ENCODE measurements at places on chromosomes 7 and 10. TPM values are rescaled to one million over a fixed set of nuclear protein-coding genes. Genes with fewer than 3 reads are reported as not detected.

Gene HHEX
- total RNA-seq = 2.2 TPM

Gene SEMA3C
- total RNA-seq = not detected

Gene OPN1SW
- not detected for total RNA-seq

Gene FAM237B
- total RNA-seq = not detected

Gene TAS2R3
- not detected for total RNA-seq

Gene NSMCE4A
- total RNA-seq = 37.2 TPM

Gene CLRN3
- not detected for total RNA-seq

Gene OR2A42
- not detected for total RNA-seq

Gene GPR141
- total RNA-seq = not detected

GRCh38 chr7:102463841-102464576, 654 bp downstream of the ALKBH4 start:
- no peak for DNase-seq

DNA sequence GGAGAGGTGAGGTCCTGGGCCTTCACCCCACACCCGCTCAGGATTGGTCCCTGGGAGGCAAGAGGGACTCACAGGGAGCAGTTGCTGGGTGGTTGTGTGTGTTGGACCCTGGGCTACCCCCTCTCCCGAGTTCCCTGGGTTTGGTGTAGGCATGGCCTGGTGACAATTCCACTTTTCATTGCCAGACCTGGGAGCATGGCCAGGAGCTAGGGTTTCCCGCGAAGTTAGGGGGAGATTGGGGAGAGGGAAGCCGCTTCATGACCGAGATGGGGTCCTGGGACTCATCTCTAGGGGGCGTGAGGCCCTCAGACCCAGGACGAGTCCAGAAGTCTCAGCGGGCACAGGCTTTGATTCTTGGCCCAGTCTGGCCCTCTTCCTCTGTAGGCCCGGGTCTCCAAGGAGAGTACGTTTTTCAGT, 606 bp downstream of the PALD1 start:
- DNase-seq = no peak

GRCh38 chr10:108465871-108466641, 1301.5 kb upstream of the SORCS1 start:
- DNase-seq = no peak

GRCh38 chr7:31333291-31333690, 7.2 kb downstream of the NEUROD6 start:
- no peak for DNase-seq

DNA sequence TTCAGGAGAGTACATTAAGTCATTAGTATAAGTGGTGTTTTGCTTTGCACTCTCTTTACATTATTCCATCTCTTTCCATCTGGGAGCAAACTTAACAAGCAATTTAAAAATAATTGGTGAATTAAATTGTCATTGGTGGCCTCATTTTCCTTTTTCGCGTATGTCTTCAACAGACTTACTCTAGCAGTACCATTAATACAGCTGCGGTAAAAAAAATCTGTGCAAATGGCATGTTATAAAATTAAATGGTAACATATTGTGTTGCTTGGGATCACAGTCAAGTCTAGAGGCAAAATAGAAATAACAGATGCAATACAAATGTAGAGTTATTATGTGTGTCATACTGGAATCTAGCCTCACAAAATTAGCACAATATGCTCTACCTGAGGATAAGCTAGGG, 322.4 kb downstream of the PCDH15 start:
- DNase-seq = no peak

DNA sequence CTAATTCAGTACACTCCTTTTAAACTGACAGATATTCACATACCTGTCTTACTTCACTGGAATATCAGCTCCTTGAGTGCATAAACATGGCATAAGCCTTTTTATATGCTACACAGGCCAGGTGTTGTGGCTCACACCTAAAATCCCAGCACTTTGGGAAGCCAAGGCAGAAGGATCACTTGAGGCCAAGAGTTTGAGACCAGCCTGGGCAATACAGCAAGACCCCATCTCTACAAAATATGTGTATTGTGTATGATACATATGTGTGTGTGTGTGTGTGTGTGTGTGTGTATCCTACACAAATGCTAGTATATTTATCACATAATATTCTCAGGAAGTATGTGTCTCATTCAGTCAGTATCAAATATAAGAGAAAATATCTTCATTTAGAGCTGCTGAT, 45.3 kb downstream of the DNAJC12 start:
- no peak for DNase-seq

DNA sequence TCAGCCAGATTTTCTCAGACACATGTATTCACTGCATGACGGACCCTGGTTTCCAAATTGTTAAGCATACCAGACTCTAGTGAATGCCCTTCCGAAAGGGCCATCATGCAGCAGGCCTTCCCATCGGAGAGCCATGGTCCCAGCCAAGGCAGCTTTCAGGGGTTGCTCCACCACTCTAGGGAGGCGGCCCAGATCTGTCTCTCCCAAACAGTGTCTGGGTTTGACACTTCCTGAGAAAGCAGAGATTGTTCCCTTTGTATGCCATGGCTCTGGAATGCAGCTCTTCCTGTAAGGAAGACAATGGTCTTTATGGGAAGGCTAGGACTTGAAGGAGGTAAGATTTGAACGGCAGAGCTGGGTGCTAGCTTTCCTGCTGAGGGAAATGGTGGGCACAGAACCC, 178.8 kb upstream of the BMPER start:
- no peak for DNase-seq

- DNase-seq = no peak
Measured at GRCh38 chr7:68180761-68181160, 1184.1 kb downstream of the TYW1 start.

- no peak for DNase-seq
Measured at GRCh38 chr10:78703593-78703992, 365.2 kb upstream of the ZMIZ1 start.

DNA sequence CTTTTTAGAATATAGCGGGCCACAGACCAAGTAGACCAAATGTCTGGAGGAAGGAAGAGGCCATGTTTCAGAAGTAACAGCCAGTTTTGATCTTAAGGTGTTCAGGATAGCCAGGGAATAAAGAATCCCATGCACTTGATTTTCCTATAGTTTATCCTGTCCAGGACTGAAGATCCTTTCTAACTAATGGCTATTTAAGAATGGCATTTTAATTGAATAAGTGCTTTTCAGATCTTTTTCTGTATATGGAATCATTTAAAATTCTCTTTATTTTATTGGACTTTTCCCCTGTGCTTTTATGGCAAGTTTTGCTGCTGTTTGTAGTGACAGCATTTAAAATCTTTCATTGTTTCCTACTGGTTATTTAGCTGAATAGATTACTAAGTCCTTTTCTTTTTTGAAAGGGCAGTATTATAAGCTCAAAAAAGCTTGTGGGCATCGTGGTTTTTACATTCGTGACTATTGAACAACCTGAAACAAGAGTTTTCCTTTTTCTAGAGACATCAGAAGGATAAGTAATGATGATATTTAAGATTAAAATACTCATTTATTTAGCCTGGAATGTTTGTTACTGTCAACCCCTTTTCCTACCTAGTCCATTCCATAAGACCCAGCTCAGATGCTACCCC, 2.4 kb downstream of the INPP5F start:
- DNase-seq = no peak

DNA sequence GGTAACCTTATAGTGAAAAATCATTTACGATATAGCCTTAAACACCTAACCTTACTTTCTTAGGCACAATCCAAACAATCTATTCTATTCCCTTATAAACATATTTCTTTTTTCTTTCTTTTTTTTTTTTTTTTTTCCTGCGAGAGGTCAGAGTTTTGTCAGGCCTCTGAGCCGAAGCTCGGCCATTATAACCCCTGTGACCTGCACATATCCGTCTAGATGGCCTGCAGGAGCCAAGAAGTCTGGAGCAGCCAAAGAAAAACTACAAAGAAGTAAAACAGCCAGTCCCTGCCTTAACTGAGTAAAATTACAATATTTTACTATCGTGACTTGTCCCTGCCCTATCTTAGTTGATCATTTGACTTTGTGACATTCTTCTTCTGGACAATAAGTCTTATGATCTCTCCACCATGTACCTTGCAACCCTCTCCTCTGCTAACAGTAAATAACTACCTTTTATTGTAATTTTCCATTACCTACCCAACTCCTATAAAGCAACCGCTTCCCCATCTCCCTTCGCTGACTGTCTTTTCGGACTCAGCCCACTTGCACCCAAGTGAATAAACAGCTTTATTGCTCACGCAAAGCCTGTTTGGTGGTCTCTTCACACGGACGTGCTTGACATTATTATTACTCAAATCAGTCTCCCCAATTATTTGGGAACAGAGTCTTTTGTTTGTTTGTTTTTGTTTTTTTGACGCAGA, 64.5 kb downstream of the AOAH start:
- DNase-seq = no peak

DNA sequence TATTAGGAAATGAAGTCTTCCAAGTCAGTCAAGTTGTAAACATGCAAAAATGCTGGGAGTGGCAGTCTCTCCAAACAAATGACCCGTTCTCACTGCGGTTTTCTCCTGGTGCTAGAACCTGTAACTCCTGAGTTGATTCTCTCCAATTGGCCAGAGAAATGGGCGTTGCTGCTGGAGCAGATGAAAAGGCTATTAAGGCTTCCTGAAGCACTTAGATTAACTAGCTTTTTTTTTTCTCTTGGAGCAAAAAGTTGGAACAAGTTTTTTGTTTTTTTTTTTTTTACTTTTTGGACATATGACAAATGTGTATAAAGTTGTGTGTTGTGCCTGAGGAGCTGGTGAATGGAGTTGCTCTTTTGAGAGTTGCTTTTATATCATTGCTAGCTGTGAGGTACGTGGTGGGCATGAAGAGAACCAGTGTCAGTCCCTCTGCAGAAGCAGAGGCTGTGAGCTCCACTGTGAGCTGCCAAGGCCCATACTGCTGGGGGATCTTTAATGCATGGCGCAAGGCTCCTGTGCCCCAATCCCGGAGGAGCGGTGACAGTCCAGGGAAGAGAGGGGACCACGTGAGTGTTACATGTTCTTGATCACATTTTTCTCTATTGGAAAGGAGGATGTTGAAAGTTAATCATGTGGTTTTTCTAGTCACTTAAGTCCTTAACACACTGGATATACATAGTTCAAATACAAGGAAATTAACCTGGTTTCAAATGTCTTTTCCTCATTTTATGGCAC, 393.6 kb upstream of the GALNT17 start:
- no peak for DNase-seq

DNA sequence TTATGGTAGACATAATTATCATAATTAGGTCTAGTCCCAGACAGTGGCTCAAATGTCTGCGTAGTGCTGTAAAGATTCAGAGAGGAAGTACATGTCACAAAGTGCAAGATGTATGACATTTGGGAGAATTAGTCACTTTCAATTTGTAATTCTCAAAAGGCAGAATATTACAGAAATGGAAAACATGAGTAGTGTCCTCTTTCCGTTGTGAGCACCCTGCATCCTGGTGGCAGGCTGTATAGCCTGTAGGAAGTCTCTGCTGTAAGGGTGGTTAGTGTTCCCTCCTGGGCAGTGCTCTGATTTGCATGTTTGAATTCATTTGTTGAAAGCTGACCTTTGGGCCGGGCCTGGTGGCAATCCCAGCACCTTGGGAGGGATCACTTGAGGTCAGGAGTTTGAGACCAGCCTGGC, 17.0 kb downstream of the CDK14 start:
- no peak for DNase-seq

DNA sequence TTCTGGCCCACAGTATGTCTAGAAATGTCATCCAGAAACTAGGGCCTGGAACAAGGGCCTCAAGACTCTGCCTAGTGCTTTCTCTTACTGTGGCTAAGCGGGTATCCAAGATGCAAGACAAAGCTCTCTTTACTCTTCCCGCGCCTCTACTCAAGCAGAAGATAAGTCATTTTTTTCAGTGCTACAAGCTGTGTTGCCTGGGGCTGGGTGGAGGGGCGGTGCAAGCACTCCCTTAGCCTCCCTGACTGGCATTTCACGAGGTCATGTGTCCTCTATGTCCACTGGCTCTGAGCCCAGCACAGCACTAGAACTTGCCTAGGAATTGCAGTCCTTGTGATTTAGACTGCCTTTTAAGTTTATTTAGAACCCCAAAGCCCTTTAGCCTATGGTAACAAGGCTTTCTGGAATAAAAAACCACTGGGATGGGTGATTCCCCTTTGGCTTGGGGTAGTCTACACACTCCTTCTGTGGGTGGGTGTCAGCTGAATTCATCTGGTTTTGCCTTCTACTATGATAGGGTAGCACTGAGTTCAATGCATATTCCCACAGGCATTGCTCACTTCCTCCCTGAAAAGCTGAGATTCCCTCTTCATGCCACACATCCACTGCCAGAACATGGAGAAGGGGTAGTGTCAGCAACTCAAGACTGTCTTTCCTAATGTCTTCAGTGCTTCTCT, 371.8 kb upstream of the KCND2 start:
- no peak for DNase-seq

- peak; percentile 30 for DNase-seq
Measured at GRCh38 chr10:119541459-119542356, 811 bp downstream of the RGS10 start.

- no peak for DNase-seq
Measured at GRCh38 chr7:75591467-75592255, 99.5 kb downstream of the SPDYE5 start.

DNA sequence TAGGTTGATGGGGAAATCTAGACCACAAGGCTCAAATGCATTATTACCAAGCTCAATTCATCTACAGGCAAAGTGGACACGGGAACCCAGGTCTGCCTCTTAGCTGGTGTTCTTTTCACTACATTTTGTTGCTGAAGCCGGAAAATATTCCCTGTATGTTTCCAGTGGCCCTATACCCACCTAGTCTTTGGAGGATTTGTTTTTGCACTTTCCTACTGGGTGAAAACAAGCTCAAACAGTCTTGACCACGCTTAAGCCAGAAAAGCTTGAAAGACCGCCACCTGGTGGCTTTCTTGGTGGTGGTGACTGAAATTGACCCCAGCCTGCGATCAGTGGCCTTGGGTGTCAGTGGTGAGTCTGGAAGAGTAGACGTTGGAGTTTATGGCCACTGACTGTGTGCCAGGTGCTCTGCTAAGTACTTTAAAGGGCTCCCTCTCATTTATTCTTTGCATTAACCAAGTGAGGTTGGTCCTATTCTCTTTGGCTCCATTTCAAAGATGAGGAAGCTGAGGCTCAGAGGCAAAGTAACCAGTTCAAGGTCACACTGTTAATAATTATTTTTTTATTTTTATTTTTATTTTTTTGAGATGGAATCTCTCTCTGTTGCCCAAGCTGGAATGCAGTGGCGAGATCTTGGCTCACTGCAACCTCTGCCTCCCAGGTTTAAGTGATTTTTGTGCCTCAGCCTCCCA, 11.1 kb upstream of the CRTAC1 start:
- peak; percentile 20 for DNase-seq

- peak; percentile 56 for DNase-seq
Measured at GRCh38 chr10:12594448-12594944, 245.1 kb downstream of the CAMK1D start.

- no peak for DNase-seq
Measured at GRCh38 chr10:48187713-48188485, 86.6 kb downstream of the FRMPD2 start.

DNA sequence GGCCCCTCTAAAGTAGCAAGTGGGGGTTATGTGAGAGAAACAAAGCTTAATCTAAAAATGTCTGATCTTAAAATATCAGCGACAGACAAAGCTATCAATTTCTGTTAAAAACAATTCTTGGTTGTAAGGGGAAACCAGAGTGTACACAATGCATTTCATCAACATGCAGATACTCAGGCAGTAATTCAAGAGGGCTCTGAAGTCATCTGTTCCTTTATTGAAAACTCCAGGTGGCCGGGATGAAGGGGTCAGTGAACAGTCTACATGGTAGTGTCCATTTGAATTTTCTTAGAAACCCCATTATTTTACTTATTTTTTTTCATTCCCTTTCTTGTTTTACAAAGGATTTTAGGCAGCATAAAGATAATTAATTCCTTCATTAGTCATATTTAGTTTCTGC, 36.7 kb upstream of the BTBD16 start:
- DNase-seq = no peak

- no peak for DNase-seq
Measured at GRCh38 chr7:50721661-50722259, 60.9 kb downstream of the GRB10 start.

All from CD8-positive, alpha-beta T cell (primary cell).